ENCODE measurements at places on chromosomes 1 and 21.

DNA sequence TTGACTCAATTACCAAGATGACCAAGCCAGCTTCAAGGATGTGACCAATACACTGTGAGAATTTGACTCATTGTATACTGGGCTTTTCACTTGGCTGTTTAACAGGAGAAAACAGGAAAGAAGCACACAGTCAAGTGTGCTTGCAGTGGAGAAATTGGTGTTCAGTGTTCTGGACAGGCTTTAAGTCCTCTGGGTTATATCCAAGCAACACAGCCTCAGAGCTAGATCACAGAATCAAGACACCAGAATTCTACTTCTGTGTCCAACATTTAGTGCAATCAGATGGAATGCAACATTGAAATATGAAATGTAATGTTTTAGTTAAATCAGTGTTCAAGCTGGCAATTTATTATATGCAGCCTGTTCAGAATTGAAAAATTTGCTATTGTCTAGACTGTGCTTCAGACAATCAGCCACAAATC lies 694.4 kb downstream of the LTN1 start:
- no peak for DNase-seq

GRCh38 chr1:43123031-43123430 lies 49.1 kb downstream of the EBNA1BP2 start:
- DNase-seq: no peak

GRCh38 chr1:112169517-112169916 lies 180.0 kb upstream of the KCND3 start:
- no peak for DNase-seq

- DNase-seq: no peak
These were observed 62.6 kb upstream of the CLDN14 start for GRCh38 chr21:36542312-36543101.

GRCh38 chr1:210025870-210026269 lies 87.9 kb downstream of the SYT14 start:
- DNase-seq: no peak

GRCh38 chr1:39900662-39901463 lies 854 bp downstream of the MYCL start:
- no peak for DNase-seq

DNA sequence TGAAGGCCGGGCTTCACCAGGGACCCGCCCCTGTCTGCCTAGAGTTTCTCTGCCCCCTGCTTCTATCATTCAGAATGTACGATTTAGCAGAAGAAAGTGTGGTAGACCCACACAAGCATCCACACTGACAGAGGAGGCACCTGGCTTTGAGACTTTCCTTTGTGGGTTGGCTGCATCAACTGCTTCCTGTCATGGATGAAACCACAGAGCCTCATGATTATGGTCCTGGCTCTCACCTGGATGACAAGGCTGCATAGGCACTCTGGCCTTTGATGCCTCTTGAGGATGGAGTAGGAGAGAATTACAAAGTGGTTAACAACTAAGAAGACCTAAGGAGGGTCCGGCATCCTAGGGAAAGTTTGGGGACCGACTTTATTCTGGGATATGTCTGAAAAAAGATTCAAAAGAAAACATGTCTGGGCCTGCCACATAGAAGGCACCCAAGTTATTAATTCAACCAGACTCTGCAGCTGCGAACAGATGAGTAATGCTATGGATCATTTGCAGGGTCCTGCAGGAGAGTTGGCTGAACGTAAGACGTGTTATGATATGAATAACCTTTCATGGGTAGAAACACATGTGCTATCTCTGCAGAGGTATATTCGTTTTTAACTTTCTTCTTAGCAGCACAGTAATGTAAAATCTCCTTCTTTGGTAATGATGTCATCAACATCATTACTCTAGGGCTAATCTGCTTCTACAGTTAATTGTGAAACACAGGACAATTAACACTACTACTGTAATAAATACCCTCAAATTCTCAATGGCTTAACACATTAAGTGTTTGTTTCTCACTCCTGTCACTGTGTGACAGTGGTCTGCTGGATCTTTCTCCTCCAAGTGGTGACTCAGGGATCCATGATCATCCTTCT lies 136.2 kb downstream of the SLC35F3 start:
- no peak for DNase-seq

Measured in activated CD4-positive, alpha-beta memory T cell treated with anti-CD3 and anti-CD28 coated beads, Interleukin-2, amount 10 ng/mL, durations not matched to agents 7 days and 5 days (primary cell).